ENCODE measurements at places on chromosomes 2 and 18.

DNA sequence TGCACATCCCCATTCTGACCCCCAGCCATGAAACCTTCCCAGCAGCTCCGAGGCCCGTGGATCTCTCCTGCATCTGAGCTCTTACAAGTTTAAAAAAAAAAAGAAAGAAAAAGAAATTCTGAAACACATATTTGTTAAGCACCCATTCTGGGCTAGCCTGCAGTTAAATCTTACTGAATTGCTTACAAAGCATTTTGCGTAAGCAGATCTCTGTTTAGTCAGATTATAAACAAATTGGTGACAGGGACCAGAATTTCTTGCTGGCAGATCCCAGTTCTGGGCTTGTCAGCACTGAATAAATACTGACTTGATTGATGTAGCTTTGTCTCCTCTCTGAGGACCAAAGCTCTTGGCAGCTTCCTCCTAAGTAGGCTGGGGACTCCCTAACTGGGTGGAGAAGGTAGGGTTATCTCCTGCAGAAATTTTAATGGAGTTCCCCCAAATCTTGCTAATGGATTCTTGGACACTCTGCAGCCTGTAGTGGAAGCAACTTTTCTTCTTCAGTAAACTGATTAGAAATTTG lies 160.9 kb downstream of the MIB1 start:
- DNase-seq, result no peak

GRCh38 chr18:25010623-25011374 lies 341.2 kb downstream of the ZNF521 start:
- no peak for DNase-seq

DNA sequence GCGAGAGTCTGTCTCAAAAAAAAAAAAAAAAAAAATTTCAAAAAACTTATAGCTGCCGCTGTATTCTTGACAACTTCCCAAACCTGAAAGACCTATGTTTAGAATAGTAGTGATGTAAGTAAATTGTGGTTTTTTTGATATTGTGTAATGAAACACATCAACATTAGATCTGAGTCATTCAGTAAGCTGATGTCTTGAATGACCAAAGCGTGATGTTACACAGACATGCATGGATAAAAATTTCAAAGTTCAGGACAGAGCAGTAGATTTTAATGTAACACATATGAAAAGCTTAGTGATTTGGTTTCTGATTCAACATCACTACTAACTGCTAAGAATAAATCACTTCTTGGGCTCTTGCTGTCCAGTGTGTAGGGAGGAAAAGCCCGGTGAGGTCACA lies 69.3 kb upstream of the MEX3C start:
- DNase-seq, result no peak

- DNase-seq, result no peak
Observed at GRCh38 chr18:74590671-74591070, 7.0 kb upstream of the ZNF407 start.

- DNase-seq, result peak; percentile 91
Observed at GRCh38 chr2:54455563-54456361, at the start of gene SPTBN1. SPTBN1 (plus strand) TSS chr2:54456327; CDS start chr2:54526419, 70,092 bp downstream.

DNA sequence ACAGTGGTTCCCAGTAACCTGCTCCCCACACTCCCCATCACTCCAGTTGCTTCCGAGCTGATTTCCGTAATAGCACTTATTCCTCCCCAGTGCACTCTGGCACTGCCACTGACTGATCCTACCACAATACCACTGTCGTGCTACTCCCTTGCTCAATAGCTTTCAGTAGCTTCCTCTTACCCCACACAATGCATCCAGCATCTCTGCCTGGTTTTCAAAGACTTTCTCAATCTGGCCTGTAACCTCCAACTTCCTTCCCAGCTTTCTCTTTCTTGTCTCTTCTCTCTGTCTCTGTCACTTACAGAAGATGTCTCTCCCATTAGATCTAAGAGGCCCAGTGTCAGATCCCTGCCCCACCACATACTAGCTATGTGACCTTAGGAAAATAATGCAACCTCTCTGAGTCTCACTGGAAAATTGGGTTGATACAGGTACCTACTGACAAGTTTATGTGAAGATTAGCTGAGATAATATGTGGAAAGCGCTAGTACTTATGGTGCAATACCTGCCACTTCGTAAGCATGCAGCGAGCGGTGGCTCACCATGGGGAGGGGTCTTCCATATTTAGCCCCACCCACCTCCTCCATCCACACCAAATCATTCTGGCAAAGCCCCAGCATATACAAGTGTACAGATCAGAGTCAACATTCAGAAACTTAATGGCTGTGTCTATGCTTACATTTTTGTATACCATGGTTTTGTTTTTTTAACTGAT lies 36.7 kb downstream of the SFXN5 start:
- no peak for DNase-seq

Data from ecto neural progenitor cell (in vitro differentiated cells).